Posterior vena cava (tissue), 2 donors: ENCODE measurements at places on chromosomes 12 and 14. TPM values are rescaled to one million over a fixed set of nuclear protein-coding genes. Genes with fewer than 3 reads are reported as not detected.

- peak; percentile 82 for DNase-seq
Measured at GRCh38 chr14:47675466-47676314, at the start of gene MDGA2. TSS of gene MDGA2 (minus strand) at chr14:47675605.

DNA sequence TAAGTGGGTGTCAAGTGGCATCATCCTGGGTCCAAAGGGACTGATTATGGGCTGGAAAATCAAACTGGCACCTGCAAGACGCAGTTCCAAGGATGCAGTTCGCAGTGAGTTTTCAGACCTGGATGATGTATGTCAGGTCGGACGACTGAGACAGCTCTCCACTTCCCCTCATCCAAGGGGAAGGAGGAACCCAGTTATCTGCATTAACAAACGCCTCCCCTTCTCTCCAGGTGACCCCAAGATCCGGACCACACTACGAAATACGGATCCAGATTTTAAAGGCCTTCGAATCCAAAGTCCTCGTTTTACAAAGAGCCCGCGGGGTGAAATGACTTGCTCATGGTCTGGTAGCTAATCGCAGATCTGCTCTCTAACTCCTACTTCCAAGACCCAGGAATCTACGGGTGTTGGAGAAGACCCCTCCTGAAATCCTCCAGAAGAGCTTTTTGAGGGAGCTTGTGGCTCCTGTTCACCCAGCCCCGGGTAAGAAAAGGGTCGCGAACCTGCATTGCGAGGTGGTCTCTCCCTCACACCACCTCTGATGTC lies 460 bp upstream of the SYNE2 start:
- no peak for DNase-seq

- DNase-seq: no peak
Measured at GRCh38 chr12:5510251-5510805, 78.4 kb downstream of the NTF3 start.

GRCh38 chr12:5076761-5077160 lies 33.1 kb downstream of the KCNA5 start:
- DNase-seq: no peak

DNA sequence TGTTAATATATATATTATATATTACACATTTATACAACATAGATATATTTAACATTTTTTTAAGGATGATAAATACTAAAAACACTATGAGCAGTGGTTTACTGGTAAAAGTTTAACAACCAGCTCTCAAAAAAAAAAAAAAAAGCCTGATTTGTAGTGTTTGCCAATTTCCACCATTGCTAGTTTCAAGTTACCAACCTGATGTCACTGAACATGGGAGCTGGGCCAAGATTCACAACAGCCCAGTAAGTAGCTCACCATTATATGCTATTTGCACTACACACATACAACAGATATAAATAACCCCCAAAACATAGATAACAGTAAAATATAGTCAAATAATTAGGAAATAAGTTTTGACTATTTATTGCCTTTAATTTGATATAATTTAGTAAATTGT lies 28.9 kb upstream of the TMX1 start:
- no peak for DNase-seq

GRCh38 chr12:63499567-63499966 lies 168.7 kb downstream of the DPY19L2 start:
- DNase-seq: no peak

DNA sequence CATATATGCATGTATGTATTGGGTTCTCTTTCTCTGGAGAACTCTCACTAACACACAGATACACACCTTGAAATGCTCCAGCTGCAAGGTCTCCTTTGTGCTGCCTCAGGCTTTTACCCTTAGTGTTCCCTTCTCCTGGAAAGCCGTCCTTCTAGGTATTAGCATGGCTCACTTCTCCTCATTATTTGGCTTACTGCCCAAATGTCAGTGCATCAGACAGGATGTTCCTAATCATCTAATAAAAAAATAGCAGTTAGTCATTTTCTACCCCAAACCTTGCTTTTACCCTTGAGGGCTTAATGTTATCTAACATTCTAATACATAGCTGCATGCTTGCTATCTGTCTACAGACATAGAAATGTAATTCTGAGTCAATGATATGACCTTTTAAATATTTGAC lies 109.0 kb upstream of the SLC16A7 start:
- no peak for DNase-seq

GRCh38 chr12:12396694-12397093 lies 39.8 kb downstream of the BORCS5 start:
- no peak for DNase-seq

GRCh38 chr12:119661882-119662281 lies 6.1 kb upstream of the PRKAB1 start:
- no peak for DNase-seq

GRCh38 chr14:68651075-68651474 lies 141.8 kb downstream of the ZFP36L1 start:
- no peak for DNase-seq

- DNase-seq: no peak
Measured at GRCh38 chr14:100147181-100147631, 12.2 kb downstream of the DEGS2 start.

DNA sequence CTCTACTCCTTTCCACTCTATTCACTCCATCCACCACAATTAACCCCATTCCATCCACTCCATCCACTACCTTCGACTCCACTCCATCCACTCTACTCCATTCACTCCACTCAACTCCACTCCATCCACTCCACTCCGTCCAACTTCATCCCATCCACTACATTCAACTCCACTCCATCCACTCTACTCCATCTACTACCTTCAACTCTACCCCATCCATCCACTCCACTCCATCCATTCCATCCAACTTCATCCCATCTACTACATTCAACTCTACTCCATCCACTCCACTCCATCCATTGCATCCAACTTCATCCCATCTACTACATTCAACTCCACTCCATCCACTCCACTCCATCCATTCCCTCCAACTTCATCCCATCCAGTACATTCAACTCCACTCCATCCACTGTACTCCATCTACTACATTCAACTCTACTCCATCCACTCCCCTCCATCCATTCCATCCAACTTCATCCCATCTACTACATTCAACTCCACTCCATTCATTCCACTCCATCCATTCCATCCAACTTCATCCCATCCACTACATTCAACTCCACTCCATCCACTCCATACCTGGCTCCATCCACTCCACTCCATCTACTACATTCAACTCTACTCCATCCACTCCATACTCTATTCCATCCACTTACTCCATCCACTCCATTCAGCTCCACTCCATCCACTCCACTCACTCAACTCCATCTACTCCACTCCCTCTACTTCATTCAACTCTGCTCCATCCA lies 16.4 kb downstream of the HNF1A start:
- no peak for DNase-seq

DNA sequence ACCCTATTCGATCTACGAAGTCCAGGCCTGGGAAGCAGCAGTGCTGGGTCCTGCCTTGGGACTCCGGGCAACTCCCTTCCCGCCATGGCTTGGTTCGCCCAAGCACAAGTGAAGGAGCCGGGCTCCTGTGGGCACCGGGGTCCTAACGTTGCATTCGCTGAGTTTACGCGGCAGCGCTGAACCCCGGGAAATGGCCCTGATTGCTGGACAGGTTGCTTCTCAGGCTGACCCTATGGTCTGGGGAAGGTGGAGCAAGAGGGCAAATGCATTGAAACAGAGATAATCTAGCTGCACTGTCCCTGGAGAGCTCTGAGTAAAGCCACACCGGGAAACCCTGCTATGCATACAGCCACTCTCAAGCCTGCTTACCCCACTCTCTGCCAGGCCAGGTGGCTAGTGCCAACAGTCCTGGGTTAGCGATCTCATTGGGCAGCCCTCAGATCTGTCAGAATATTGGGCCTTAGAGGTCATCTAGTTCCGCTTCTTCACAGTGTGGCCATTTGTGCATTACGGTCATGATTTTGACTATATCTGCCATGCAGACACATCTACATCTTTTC lies 11.3 kb downstream of the SYNE3 start:
- no peak for DNase-seq

- DNase-seq: no peak
Measured at GRCh38 chr14:87334997-87335685, 657.8 kb downstream of the GALC start.

DNA sequence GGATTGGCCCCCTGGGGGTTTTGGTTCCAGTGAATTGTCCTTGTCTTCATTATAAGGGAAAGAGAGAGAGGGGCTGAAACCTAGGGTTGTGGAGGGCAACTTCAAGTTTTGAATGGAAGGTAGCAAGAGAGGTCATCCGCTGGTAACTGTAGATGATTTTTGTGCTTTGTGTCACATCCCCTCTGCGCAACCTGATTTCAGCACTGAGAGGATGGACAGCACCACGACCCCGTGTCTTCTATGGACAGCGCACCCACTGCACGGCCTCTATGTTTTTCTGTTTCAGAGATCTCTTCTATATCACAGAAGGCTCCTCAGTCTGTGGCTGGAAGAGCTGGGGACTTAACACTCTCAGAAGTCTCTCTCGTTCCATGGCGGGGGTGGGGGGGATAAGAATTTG lies 127.0 kb upstream of the RPH3A start:
- DNase-seq: no peak

Gene STON2
- 25.1 TPM for total RNA-seq

Gene B3GNT4
- not detected for total RNA-seq

Gene FRMD6
- 49.6 TPM for total RNA-seq

Gene ST8SIA1
- 4.0 TPM for total RNA-seq

Gene IRAK3
- total RNA-seq: 24.3 TPM

Gene SLC38A4
- 1.5 TPM for total RNA-seq

Gene STX2
- 39.8 TPM for total RNA-seq
